SIG-M5 (cell line): ENCODE measurements at places on chromosomes 2 and 18.
A peak's percentile ranks its signal among the peaks of the same experiment; 100 is the strongest.

- DNase-seq: peak; percentile 80
These were observed 29.1 kb downstream of the HPCAL1 start for GRCh38 chr2:10331702-10332401.

- no peak for DNase-seq
These were observed 299.4 kb downstream of the AGAP1 start for GRCh38 chr2:235793163-235793752.

GRCh38 chr2:75751360-75751759 lies 40.6 kb upstream of the GCFC2 start:
- no peak for DNase-seq

GRCh38 chr2:188032786-188033185 lies 258.9 kb upstream of the GULP1 start:
- no peak for DNase-seq

- no peak for DNase-seq
These were observed 175.1 kb downstream of the ZFP36L2 start for GRCh38 chr2:43051338-43051737.

DNA sequence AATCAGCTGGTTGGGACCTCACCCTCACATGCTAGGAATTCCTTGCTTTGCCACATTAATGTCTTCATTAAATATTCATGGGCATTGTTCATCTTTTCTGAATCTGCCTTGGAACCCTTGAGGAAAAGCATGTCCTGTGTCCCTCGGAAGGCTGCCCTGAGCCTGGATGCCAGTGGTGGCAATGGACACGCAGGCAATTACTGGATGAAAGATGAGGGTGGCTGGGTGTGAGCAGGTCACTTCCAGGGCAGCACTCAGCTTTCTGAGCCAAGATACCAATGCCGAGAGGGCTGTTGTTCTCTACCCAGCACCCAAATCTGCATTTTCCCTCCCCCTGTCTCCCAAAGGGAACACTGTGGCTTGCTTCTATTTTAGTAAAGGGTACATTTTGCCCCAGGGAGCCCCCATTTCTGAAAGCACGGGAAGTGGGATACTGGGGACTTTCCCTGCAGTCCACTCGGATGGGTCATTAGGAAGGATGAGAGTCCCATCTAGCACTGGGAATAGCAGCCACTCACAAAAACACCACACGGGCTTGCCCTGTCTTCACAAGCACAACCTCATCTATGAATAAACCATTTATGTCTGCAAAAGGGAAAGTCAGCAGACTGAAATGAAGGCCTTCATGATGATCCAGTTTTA lies 234.8 kb downstream of the SOX11 start:
- no peak for DNase-seq

DNA sequence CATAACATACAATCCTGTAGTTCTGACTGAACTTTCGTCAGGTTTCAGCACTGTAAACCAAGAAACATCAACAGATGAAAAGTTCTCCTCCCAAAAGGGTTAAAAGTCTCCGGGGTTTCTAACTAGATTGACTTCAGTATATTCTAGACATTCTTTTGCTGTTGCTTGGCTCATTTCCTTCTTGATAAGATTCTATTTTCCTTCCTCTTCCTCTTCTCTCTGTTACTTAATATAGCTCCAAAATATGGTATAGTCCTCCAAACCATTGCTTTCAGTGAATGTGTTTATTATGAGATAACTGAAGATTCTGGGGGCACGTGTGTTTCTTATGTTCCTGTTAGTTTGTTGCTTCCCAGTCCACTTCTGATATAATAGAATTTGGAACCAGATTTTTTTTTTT lies 46.4 kb upstream of the MAP4K3 start:
- no peak for DNase-seq

- no peak for DNase-seq
These were observed 75.8 kb downstream of the DYNC1I2 start for GRCh38 chr2:171762879-171763573.

DNA sequence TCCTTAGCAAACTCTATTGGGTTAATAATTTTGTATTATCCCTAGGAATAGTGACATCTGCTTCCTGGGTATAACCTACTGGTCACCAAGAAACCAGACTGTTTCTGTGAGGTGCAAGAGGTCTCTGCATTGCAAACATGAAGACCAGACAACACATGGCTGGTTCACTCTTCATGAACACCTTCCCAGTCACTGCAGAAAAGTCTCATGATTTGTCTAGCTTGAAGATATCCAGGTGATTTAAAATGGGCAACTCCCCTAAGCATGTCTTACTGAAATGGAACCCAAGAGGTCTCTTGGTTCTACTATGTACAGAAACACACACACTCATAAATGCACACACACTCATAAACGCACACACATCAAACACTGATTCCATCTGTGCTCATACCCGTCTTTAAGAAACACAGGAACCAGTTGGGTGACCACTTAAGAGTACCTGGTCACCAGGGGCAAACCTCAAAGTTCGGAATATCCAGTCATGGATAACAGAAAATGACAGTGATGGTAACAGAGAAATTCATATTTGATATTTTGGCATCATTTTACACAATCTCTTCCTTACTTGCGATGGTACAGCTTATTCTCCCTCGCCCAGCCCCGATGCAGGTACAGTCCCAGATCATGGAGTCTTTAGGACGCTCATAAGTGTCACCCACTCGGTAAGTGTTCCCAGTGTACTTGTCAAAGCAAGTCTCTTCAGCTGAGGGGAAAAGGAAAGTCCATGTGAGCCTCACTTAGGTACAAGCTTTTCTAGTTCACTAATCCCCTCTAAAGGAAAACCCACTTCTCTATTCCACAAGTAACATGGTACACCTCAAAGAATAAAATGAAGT lies 2.9 kb downstream of the FN1 start:
- DNase-seq: no peak

DNA sequence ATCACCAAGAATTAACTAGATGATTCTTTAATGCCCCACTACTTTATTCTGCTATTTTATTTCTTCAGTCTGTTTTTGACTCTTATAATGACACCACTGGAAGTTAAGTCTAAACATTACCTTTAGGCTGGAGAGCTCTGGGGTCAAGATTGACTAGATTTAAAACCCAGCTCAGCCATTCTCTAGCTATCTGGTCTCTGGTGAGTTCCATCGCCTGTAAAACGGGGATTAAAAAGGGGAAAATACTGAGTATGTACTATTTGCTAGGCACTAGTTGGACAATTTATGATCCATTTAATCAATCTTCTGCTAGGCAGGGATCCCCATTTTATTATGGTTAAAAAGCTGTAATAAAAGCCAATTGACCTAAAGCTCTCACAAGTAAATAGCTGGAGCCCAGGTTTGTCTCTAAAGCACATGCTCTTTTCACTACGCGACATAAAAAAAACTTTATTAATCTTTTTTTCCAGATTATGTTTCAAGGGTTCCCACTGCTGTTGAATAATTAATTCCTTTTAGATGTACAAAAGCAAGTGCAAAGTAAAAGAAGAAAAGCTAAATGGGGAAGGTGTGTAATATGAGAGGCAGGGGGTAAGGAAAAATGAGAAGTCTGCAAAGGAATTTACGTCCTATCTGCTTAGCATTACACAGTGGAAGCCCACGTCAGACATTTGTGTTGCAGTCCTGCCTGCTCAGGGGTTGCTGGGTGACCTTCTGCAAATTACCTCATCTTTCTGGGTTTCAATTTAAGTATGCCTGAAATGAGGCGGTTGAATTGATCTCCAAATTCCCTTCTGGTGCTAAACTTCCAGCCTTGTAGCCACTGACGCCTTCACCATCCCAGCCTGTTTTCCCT lies 918 bp upstream of the NABP1 start:
- peak; percentile 44 for DNase-seq

- DNase-seq: no peak
These were observed 348.9 kb upstream of the RAB12 start for GRCh38 chr18:8260319-8260718.

GRCh38 chr2:186201371-186201770 lies 284.7 kb upstream of the ZC3H15 start:
- DNase-seq: no peak

GRCh38 chr2:62140426-62141141 lies 55.3 kb upstream of the B3GNT2 start:
- no peak for DNase-seq

DNA sequence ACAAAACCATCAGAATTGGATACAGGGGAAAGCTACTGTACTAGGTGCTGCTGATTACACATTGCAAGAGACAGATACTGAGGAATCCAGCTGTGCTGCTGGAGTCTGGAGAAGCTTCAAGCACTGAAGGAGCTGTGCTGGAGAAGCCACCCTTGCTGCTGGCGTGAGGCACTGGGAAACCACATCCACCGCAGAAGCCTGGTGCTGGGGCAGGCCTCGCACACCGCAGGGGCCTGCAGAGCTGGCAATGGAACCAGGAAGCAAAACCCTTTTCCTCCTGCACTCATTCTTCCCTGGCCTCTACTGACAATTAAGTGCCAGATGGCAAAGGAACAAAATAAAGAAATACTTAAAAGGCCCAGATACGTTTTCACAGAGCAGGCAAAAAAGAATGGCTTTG lies 94.4 kb upstream of the MSH6 start:
- DNase-seq: no peak

DNA sequence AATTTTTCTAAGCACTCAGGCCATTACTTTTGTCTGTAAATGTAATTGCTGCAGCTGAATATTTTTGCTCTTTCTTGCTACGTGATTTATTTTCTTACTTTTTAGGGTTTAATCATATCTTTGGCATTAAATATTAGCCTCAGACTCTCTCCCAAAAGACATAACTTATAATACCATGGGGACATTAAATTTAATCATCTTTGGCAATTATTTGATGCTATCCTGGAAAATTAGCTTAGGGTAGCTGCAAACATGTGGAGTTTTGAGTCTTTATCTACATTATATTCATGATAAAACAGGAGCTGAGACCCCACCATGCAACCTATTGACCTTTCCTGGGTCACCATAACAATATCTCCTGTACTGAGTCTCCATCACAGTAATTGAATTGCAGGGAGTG lies 59.1 kb upstream of the EDAR start:
- DNase-seq: no peak

DNA sequence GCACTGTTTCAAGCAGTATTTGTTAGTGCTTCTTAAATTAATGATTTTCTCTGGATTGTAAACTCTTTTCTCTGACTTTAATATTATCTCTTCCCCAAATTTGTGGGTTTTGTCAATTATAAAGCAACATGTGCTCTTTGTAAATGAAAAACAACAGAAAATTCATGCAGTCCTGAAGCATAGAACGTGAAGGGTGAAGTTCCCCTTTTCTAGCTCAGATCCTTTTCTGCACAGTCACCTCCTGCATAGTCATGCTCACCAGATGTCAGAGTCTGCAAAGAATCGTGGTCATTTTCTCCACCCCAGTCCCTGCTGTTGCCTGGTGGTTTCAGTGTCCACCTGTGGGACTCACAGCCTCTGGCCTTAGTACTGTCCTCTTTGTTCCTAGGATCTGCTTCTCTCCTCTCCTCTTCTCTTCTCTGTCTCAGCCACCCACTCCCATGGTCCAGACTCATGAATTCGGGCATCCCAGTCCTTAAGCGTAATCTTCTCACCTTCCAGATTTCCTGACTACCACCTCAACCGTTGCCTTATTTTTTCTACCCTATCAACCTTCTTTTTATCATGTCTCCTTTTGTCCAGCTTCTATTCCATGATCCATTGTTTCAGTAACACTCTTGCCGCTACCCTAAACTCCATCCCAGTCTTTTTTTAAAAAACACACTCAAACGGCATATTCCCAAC lies 229.1 kb downstream of the RTP5 start:
- peak; percentile 20 for DNase-seq

GRCh38 chr2:189348369-189348768 lies 92.9 kb upstream of the WDR75 start:
- DNase-seq: no peak

DNA sequence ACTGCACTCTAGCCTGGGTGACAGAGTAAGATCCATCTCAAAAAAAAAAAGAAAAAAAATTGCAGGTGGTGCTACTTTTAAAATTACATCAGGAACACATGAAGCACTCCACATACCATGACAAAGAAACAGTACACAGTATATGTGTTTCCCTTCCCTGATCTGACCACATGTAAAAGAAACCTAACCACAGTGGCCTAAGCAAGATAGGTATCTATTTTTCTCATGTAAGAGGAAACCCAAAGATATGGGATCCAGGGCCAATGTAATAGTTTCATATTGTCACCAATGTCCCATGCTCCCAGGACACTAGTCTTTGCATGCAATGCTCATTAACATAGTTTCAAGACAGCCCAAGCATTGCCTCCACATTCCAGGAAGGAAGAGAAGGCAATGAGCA lies 99.9 kb downstream of the DYM start:
- no peak for DNase-seq

DNA sequence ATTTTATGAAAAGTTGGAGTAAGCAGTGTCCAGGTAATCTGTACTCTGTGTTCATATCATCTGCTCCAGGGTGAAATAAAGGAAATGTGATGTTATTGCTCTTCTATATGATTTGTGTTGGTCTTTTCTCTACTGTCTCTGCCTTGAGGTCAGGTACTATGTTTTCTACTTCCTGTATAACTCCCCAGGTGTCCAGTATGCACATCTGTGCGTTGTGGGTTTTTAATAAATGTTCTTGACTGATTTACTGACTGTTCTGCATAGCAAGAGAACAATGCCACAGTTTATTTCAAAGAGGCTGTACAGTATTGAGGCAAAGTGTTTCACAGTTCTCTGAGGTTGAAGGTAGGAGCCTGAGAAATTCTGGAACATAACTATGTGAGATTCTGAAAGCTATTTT lies 89.7 kb downstream of the BABAM2 start:
- DNase-seq: no peak

DNA sequence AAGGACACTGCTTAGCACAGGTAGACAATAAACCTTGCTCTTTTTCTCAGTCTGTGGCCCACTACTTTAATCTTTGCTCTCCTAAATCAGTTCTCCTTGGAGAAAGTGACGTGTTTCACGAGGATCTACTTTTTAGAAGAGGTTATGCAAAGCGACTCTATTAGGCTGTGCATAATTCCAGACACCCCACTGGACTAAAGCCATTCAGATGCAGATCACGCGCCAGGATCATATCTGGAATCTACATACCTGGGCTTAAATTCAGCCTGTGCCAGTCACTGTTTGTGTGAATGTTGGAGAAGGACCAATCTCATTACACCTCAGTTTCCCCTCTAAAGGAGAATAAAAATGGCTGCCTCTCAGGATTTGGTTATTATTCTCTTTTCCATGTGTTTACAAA lies 413.0 kb upstream of the MYT1L start:
- no peak for DNase-seq

DNA sequence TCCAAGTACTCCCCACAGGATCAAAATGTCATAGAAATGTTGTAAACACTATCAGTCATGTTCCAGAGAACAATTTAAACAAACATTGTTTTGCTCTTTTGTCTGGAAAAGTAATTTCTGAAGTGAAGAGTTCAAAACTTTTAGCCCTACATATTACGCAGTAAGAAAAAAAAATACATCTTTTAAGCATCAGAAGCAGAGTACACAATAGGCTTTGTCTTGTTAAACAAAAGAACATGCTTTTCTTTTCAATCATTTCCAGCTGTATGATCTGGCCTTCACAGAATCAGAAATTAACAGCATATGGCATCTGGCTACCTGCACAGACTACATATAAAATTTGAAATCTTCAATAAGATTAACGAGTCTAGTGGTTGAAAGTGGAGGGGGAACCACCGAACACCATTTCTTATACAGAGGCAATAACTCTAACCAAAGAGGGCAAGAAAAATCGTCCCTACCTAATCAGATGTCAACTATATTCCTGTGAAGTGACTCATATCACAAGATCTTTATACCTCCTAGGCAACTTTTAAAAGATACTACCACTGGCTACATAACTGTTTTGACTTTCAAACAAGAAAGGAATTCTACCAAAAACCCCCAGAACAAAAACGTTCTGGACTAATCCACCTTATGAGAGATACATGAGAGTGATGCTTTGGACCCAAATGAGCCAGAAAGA lies 149.3 kb downstream of the EXOC6B start:
- no peak for DNase-seq
